ENCODE measurements at places on chromosomes 12 and 14. TPM values are rescaled to one million over a fixed set of nuclear protein-coding genes. Genes with fewer than 3 reads are reported as not detected.

KRT78 gene
- total RNA-seq = not detected

AQP2 gene
- total RNA-seq = 0.33 TPM

HSP90B1 gene
- total RNA-seq = 673 TPM

DNA sequence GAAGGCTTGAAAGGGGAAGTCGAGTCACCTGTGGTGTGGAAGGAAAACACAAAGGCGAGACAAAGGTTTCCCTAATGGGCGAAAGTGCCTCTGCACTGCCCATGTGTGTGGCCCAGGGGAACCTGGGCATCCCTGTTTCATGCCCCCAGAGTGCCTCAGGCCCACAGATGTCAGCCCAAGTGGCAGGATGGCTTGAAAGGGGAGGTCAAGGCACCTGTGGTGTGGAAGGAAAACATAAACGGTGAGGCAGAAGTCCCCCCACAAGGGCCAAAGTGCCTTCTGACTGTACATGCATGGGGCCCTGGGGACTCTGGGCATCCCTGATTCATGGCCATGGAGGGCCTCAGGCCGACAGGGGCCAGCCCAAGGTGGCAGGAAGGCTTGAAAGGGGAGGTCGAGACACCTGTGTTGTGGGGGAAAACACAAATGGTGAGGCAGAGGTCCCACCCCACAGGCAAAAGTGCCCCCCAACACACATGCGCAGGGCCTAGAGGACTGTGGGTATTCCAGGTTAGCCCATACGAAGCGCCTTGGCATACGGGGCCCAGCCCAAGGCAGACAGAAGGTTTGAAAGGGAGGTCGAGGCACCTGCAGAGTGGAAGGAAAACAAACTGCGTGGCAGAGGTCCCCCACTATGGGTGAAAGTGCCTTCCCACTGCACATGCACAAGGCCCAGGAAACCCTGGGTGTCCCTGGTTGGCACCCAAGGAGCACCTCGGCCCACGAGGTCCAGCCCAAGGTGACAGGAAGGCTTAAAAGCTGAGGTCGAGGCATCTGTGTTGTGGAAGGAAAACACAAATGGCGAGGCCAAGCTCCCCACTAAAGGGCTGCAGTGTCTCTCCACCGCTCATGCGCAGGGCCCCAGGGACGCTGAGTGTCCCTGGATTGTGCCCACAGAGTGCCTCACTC, 382.3 kb downstream of the ALG10 start:
- DNase-seq = peak; percentile 14

GRCh38 chr12:124194264-124194892, 100.5 kb upstream of the RFLNA start:
- no peak for DNase-seq

DPY19L2 gene
- total RNA-seq = 5.5 TPM

DNA sequence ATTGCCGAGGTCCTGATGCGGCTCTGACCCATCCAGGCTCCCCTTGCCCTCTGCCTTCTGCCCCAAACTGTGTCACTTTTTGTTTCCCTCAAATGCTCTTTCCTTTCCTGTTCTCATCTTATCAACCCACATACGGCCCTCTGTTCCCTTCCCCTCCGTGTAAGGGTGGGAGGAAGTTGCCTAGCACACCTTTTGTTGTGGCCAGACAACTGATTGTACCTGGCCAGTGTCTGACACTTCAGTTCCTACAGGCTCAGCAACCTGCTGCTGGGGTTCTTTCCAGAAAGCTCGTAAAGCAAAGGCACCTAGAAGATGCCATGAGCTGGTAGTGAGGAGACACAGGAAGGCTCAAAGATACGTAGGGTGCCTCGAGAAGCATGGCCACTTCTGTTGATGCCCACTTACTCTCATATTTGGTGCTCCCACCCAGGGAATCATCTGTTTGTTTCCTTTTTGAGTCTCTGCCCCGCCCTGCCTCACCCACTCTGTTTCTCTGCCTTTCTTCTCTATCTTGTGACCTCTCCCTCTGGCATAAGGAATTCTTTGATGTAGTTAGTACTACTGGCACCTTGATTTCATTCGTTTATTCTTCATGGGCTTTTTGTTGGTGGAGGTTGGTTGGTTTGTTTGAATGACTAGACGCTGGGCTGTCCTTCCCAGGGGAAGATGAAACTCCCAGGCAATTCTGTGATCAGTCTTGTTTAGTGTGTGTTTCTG, 152.4 kb upstream of the FKBP4 start:
- no peak for DNase-seq

KLRG1 gene
- 1.1 TPM for total RNA-seq

DNA sequence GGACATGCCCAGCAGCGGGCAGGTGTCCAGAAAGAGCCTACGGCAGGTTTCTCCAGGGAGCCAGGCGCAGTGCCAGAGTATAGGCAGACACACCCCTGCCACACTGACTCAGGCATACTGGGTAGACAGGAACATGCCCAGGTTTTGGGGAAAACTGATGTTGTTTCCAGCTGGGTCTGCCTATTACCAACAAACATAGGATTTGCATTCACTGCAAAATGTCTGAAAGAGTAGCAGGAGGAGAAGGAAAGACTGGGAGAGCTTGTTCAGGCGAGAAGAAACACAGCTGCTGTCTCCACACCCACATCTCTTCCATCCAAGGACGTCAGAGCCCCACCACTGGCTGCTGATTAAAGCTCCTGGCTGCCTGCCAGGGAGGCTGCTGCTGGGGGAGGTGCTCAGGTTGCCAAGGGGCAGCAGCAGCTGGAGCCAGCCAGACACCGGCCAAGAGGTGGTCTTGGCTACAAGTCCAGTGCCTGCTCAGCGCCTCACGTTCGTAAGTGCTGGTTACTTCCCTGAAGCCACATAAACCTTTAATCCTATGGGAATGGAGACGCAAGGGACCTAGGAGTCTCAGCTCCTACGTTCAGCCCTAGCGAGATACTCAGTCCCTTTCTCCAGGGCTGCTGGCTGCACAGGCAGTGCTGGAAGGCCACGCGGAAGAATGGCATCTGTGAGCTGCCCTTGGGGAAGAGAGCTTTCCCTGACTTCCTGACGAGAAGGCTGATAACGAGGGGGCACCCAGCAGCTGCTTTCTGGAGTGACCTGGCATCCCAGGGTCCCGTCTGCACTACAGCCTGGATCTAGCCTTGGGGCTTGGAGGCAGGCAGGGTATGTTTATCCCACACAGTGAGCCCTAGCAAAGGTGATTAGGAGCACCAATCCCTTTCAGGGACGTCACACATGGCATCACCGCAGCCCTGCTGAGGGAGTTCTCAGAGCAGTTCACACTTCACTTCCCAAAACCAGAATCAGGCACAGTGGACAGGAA, 58.1 kb downstream of the PLEKHG3 start:
- DNase-seq = peak; percentile 92

- DNase-seq = no peak
These were observed 48.7 kb downstream of the MIPOL1 start for GRCh38 chr14:37246427-37246829.

GRCh38 chr12:14884458-14884878, 1.2 kb downstream of the MGP start:
- peak; percentile 93 for DNase-seq

DNA sequence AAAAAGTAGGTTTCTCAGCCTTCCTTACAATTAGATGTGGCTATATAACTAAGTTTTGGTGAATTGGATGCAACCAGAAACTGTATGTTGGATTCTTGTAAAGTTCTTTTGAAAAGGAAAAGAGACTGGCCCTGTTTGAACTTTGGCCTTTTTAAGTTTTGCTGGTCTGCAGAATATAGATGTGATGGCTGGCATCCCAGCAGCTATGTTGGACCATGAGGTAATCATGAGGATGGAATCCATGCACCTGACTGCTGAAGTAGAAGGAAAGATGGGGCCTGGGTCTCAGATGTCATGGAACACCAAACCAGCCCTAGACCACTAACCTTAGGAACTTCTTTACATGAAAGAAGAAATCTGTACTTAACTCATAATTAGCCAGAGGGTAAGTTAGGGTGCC, 482.5 kb downstream of the GLT1D1 start:
- no peak for DNase-seq

ALKBH1 gene
- total RNA-seq = 6.7 TPM

DNA sequence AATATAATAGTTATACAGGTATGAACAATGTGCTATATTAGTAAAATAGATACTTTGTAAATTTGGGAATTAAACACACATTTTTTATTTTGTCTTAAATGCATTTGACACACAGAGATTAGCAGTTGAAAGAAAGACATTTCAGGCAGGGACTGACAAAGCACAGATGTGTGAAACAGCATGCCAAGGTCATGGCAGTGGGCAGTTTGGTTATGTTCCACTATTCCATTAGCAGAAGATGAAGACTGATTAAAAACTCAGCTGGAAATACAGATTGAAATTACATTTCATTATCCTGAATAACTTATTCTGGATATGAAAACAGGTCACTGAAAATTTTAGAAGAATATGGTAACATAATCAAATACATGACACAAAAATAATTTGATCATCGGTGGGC, 669.8 kb upstream of the LRFN5 start:
- DNase-seq = no peak

- no peak for DNase-seq
These were observed 56.5 kb upstream of the RPH3A start for GRCh38 chr12:112734859-112735695.

- DNase-seq = no peak
These were observed 42.3 kb downstream of the FBXO34 start for GRCh38 chr14:55313480-55313879.

CNTN1 gene
- total RNA-seq = 20.4 TPM

CLEC7A gene
- total RNA-seq = 29.2 TPM

- DNase-seq = no peak
These were observed 89.6 kb downstream of the SCARB1 start for GRCh38 chr12:124774054-124774461.

GRCh38 chr12:18906395-18906794, 168.5 kb downstream of the CAPZA3 start:
- DNase-seq = no peak

- DNase-seq = no peak
These were observed 22.7 kb downstream of the SETD1B start for GRCh38 chr12:121826318-121827150.

DNA sequence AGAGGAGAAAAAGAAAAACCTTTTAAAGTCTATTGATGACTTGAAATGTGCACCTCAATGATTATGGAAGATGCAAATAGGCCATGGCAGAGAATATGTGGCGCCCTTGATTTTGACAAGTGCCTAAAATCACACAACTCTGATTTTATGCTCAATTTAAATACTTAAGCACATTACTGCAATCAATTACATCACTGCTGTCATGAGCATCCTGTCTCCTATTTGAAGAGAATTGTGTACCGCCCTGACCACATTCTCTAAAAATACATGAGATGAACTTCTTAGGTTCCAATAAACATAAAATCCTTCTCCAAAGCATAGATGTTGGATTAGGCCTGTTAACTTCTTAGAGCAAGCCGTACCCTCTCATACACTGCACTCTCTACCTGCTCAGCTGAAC, 1.6 kb downstream of the TXNDC16 start:
- no peak for DNase-seq

DNA sequence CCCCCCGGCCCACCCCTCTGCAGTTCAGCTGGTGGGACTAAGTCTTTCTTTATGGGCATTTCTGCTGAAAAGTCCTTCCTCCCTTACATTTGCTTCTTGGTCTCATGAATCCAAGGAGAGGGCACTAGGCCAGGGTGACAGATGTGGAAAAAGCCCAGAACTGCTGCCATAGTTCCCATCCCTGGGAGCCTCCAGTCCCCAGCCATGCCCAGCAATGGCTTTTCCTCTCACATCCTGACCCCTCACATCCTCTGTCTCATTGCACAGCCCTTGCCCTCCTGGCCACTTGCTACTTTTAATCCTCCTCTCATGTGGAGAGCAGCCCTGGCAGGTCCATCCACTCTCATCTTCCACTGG, 122.5 kb downstream of the ZFP36L1 start:
- DNase-seq = no peak

DNA sequence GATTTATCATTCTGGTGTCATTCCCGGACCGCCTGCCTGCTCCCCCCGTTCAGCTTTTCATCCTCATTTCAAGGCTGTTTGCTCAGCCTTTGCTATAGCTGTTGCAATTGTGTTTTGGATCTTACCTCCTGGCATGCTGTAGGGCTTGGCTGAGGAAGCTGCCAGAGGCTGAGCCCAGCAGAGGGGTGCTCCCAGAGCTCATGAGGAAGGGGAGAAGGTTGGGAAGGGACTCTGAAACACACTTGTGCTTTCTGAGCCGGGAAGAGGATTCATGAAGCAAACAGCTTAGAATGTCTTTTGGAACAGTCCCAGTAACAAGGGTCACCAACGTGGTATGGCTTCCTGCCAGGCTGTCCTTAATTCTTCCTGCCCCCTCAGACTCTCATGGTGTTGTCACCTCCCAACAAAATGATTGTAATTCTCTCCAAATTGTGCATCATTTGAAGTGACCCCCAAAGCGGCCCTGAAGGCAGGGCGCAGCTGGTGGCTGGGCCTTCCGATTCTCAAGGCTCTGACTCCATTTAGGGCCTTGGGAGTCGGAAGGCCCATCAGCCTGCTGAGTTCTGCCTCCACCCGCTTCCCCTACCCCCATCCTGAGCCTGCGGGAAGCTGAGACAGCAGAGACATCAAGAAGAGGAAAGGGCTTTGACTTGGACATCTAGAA, 111.9 kb upstream of the ARHGAP5 start:
- DNase-seq = no peak

- DNase-seq = no peak
These were observed 6.9 kb upstream of the OR6J1 start for GRCh38 chr14:22650960-22651521.

- DNase-seq = no peak
These were observed 8.5 kb upstream of the VASH1 start for GRCh38 chr14:76752744-76753143.

- no peak for DNase-seq
These were observed 11.0 kb upstream of the ANKLE2 start for GRCh38 chr12:132772606-132773005.

DNA sequence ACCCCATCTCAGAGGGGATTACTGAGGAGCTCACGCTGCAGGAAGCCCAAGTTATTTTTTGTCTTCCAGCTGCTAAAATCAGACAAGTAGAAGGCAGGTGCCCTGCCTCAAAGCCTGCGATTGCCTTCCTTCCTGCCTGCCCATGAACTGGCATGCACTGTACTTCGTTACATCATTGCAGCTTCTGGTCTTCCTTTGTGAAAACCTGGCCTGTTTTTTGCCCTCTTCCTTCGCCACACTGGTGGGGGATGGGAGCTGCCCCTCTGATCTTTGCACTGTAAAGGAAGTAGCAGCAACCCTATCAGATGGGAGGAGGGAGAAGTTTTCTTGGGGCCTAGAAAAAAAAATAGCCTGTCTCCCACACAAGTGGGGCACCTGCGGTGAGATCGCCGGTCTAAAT, 1098.7 kb downstream of the BCL11B start:
- DNase-seq = no peak

DNA sequence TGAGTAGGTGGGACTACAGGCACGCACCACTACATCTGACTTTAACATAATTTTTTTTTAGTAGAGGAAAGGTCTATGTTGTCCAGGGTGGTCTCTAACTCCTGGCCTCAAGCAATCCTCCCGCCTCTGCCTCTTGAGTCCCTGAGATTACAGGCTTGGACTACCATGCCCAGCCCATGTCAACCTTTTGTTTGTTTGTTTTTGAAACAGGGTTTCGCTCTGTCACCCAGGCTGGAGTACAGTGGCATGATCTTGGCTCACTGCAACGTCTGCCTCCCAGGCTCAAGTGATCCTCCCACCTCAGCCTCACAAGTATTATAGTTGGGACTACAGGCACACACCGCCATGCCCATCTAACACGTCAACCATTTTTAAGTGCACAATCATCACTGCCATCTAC, 29.2 kb downstream of the PITPNM2 start:
- no peak for DNase-seq

GRCh38 chr14:66240105-66240504, 246.1 kb upstream of the CCDC196 start:
- no peak for DNase-seq

- DNase-seq = no peak
These were observed 2.9 kb downstream of the SCNN1A start for GRCh38 chr12:6372403-6373003.

PTGDR gene
- 4.5 TPM for total RNA-seq

Data from posterior vena cava (tissue), 2 donors.